NCI-H1092 treated with DMSO at 0.1 percent for 48 hours (cell line): ENCODE measurements at places on chromosomes 5 and 9.

- DNase-seq = no peak
Observed at GRCh38 chr5:150411245-150411979, 1.3 kb downstream of the CD74 start.

DNA sequence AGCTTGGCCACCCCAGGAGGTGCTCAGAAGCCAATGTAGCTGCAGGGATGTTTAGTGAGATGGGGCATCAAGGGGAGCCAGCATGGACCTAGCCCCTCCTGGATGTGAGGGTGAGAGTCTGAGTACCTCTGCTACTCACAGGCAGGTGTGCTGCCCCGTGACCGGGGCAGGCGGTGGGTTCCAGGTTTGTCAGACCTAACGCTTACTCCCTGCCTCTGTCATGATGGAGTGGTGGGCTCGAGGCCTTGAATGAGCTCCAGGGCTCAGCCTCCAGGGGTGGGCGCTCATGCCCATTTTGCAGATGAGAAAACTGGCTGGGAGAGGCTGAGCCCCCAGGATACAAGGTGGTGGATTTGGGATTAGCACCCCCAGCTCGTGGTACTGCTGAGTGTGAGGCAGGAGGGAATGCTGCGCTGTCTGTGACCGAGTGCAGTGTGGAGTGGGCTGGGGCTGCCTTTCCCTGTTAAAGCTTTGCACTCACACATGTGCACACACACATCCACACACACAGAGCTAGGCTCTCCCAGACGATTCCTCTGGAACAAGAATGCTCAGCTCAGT lies 1.5 kb downstream of the RXRA start:
- no peak for DNase-seq

DNA sequence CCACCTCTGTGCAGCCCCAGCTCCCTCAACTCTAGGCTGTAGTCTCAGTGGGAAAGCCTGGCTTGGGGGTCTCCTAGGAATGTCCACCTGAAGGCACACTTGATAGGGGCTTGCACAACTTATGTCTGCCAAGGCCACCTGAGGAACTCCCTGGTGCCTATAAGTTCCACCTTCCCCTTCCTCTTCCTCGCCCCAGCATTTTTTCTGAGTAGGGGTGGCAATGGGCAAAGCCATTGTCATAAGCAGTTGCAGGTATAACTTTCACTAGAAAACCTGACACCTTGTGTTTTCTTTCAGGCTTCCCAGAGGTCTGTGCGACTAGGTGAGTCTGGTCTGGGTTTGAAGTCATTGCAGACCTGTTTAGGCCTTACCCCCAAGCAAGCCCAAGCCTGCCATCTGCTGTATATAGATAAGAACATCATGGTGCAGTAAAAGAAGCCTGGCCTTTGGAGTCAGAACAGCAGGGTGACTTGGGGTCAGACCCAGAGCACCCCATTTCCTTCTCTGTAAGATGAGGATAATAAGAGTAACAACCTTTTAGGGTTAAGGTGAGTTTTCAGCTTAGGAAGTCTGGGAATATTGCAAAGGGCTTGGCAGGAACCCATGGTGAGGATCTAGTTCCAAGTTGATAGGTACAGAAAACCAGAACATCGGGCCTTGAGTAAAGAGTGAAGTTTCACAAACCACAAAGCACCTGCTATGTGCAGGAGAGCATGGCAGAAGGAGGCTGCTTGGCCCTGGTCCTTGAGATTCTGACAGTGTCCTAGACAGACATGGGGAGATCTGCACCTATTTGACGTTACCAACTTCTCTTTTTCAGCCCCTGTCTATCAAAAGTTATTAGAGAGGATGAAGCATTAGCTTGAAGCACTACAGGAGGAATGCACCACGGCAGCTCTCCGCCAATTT lies 33.8 kb downstream of the TGFBI start:
- peak; percentile 13 for DNase-seq

- no peak for DNase-seq
Observed at GRCh38 chr5:37370550-37370863, 399 bp downstream of the NUP155 start.

DNA sequence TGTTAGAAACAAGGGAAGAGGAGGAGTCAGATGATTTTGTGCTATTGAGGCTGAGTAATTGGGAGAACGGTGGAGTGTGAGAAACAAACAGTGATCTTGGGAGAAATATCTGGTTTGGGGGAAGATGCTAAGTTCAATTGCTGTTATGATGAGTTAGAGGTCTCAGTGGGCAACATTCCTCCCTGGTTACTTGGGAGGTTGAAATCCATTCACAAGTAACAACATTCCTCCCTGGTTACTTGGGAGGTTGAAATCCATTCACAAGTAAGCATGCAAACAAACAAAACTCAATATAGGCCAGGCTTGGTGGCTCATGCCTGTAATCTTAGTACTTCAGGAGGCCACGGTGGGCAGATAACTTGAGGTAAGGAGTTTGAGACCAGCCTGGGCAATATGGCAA lies 38.7 kb downstream of the AGXT2 start:
- no peak for DNase-seq

GRCh38 chr5:72597456-72597948 lies 90.3 kb upstream of the ZNF366 start:
- no peak for DNase-seq

GRCh38 chr5:17182494-17182893 lies 34.9 kb upstream of the BASP1 start:
- no peak for DNase-seq

DNA sequence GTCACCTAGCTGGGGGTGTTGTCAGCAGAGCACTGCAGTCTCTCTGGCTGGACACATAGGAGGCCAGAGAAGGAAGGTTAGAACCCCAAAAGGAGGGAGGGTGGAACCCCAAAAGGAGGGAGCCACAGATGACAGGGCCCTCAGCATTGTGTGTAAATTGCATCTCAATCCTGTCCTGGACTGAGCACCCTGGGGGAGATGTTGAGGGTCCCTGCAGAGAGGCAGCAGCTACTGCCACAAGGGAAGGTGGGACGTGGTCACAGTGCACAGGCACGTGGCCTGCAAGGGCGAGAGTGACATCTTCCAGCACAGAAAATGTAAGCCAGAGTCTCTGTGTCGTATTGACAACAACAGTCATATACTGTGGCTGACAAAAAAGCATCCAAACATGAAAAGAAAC lies 36.5 kb upstream of the CEP72 start:
- DNase-seq = no peak

GRCh38 chr9:34984049-34984448 lies 5.5 kb upstream of the DNAJB5 start:
- DNase-seq = no peak

- no peak for DNase-seq
Observed at GRCh38 chr5:170307575-170308465, 10.2 kb upstream of the LCP2 start.

DNA sequence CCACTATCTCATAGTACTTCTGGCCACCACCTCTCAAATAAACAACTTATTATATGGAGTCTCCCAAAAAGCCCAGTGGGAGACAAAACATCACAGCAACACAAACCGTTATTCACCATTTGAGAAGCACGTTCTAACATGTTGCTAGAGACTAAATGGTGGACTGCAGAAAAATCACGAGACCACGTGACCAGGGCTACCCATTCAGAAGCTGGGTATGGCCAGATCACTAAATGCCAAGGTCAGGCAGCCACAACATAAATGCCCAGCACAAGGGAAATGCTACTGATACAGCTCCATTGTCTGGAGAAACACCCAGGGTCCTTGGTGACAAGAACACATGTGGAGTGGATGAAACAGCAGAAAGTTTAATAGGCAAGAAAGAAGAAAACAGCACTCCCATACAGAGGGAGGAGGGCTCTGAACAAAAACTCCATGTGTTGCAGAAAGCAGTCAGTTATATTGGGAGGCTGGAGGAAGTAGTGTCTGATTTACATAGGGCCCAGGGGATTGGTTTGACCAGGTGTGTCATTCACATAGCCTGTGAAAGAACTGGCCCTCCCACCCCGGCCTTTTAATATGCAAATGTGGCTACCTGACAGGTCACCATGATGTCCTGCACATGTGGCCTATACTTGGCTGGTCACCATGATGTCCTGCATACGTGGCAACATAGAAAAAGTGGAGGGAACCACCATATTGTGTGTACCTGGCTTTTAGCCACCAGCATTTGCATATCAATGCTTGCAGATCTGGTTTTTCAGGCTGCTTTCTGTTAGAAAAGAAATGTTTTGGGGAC lies 97.2 kb downstream of the TRIM36 start:
- no peak for DNase-seq

DNA sequence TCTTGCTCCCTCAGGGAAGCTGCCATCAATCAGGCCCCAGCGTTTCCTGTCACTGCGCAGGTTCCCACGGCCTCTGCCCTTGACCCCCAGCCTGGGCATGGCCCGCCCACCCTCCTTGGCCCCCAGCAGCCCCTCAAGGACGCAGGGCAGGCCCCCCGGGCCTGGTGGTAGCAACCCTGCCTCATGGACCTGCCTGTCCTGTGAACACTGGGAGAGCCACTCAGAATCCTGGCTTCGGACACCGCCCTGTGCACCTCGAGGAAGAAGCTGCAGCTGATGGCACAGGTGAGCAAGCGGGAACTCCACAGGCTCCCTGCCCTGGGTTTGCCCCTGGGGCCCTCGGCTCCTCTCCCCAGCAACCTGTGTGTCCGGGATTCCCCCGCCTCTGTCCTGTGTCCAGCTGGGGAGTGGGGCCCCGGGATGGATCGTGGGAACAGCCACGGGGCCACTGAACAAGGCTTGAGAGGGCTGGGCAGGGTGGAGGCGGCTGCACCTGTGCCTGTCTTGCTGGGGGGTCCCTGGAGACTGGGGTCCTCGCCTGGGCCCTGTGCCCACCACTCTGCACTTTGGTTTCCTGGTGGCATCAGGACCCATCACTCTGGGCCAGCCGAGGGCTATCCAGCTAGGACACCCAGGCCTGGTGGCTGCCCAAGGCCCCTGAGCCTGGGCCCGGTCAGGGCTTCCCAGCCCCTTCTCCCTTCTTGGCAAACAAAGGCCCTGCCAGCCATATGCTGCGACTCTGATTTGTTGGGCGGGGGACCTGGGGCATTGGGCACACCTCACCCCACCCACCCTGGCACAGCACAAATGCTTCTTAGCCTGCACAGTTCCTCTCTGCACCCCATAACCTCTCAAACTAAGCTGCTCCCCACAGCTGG lies 33.5 kb upstream of the EGFL7 start:
- DNase-seq = no peak
